ENCODE measurements at places on chromosomes 11 and 22.

DNA sequence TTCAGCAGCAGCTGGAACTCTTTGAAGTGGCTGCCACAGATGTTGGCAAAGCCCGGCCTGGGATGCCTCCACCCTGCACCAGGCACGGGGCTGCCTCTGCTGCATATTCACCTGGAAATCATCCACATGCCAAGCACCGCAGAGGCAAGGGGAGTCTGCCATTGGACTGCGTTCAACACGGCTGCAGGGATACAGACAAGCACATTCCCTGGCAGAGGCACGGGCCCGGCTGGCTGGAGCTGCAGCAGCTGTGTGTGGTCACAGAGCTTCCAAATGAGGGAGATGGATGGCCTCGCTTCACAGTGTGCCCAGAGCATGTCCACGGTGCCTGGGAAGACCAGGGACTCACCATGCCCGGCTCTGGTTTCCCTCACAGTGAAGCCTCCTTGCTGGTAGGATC is 1378.9 kb downstream of the TBC1D22A start:
- no peak for DNase-seq

GRCh38 chr11:117766576-117766975 is 30.4 kb downstream of the DSCAML1 start:
- no peak for DNase-seq

DNA sequence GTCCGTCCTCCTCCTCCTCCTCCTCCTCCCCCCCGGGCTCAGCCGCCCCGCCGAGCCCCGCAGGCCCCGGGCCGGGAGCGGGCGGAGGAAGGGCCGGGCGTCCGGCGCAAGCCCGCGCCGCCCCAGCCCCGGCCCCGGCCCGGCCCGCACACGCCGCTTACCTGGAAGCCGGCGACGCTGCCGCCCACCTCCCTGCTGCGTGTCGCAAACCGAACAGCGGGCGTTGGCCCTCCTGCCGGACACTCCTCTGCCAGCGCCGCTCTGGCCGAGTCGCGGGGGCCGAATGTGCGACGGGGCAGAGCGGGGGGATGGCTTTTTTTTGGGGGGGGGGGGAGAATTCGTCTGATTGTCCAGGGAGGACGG is 1.1 kb downstream of the IGF2 start:
- DNase-seq, result no peak

DNA sequence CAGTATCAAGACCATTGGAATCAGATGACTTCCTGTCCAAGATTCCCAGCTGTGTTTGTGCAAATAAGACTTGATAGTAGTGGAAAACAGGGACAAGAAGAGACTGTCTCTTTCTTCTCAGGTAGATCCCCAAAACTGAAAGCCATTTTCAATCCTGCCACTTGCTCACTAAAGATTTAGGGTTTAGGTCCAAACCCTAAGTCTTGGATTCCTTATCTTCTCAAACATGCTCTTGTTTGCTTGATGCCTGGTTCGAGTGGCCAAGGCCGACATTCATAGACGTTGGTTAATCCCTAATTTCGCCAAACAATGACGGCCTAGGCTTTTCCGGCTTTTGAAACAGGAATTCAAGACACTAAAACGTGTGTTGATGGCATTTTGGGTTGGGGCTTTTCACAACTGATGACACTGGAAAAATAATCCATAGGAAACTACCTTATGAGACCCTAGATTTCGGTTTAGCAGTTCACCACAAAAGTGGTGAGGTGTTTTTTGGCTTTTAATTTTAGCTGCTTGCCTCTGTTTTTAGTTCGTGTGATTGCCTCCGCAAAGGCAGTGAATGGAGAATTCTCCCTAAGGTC is 1.0 kb upstream of the GTPBP1 start:
- no peak for DNase-seq

DNA sequence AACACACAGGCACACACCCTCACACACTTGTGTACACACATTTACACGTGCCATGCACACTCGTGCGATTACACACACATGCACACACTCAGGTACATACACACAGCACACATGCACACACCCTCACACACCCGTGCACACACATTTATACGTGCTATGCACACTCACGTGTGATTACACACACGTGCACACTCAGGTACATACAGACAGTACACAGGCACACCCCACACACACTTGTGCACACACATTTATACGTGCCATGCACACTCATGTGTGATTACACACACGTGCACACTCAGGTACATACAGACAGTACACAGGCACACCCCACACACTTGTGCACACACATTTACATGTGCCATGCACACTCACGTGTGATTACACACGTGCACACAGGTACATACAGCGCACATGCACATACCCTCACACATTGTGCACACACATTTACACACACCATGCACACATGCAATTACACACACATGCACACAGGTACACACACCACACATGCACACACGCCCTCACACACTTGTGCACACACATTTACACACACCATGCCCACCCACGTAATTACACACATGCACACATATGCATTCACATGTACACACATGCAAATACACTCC is 4.6 kb downstream of the IFITM10 start:
- no peak for DNase-seq

GRCh38 chr11:134363592-134363991 is 31.8 kb downstream of the GLB1L2 start:
- no peak for DNase-seq

DNA sequence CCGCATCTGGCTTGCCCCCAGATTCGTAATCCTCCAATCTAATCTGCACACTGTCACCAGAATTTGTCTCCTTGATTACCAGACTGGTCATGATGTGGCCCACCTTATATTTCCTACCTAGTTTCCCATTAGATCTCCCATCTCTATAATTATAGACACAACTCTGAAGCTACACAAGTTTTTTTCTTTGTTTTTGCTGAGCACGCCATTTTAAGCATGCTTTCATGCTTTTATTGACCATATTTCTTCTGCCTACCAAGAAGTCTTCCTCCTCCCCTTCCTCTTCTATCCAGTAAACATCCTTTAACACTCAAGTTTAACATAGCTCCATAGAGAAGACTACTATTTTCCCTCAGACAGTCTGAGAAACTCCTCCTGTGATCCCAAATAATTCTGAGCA is 24.3 kb upstream of the DEPDC7 start:
- no peak for DNase-seq

GRCh38 chr11:79174045-79175008 is 266.5 kb downstream of the TENM4 start:
- DNase-seq, result no peak

- no peak for DNase-seq
Measured at GRCh38 chr11:65555693-65556231, 2.4 kb downstream of the LTBP3 start.

DNA sequence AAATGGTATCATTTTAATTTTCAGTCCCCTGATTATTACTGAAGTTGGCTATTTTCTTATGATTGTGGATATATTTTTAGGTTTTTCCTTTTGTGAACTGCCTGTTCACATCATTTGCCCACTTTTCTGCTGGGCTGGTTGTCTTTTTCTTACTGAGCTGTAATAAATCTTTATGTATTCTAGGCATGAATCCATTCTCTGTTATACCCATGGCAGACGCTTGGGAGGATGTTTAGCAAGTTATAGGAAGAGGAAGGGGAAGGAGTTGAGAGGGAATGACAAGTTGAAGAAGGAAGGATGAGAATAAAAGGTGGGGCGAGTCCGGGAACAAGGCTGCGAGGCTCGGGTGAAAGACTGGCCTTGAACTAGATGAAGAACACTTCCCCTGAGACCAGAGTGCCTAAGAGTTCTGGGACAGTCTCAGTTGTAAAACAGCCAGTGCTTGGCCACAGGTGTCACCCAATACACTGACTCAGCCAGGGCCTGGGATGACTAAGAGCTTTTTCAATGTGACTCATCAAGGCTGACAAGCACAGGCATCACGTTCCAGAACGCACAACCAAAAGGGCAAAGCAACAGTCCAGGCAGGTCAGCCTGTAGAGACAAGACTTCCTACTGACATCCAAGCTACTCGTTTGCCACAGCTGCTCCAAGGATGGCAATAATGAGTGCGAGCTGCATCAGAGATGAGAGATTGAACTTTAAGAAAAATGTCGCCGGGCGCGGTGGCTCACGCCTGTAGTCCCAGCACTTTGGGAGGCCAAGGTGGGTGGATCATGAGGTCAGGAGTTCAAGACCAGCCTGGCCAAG is 35.2 kb downstream of the LRFN4 start:
- DNase-seq, result no peak

DNA sequence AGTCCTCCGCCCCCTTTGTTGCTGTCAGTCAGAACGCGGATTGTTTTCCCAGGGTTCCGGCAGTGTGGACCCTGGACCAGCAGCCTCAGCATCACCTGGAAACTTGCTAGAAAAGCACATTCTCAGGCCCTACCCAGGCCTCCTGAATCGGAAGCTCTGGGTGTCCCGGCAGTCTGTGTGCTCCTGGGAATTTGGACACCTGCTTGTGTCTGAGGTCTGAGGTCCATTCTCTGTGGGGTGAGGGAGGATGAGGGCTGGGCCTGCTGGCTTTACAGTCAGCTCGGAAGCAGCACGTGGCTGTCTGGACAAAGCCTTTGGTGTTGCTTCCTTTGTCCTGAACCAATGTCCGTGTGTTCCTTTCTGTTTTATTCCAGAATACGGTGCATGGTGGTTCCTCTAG is 299.7 kb downstream of the TBC1D22A start:
- no peak for DNase-seq

GRCh38 chr11:19615341-19616183 is 97.1 kb upstream of the NAV2 start:
- no peak for DNase-seq

DNA sequence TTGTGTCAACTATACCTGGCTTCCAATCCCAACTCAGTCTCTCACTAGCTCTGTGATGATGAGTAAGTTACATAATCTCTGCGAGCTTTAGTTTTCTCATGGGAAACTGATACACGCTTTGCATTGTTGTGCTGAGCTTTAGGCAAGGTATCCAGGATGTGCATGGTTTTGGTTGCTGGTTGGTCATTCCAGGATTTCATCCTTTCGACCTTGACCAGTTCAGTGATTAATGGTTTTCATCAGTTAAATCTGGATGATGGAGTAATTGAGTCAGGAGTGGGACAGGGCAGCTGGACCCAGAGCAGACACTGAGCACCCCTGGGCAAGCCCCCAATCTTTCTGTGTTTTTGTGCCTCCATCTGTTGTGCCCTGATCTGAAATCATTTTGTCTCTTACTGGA is 417.3 kb upstream of the CADM1 start:
- no peak for DNase-seq

- DNase-seq, result no peak
Measured at GRCh38 chr11:105054723-105055493, 9.8 kb upstream of the CARD16 start.

GRCh38 chr11:62981743-62982142 is 3.0 kb downstream of the SLC22A6 start:
- DNase-seq, result no peak

DNA sequence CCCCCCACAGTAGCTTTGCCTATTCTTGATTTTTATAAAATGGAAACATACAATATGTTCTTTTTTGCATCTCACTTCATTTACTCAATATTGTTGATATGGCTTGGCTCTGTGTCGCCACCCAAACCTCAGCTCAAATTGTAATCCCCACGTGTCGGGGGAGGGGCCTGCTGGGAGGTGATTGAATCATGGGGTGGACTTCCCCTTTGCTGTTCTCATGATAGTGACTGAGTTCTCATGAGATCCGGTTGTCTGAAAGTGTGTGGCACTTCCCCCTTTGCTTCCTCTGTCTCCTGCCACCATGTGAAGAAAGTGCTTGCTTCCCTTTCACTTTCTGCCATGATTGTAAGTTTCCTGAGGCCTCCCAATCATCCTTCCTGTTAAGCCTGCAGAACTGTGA is 431.3 kb downstream of the MN1 start:
- DNase-seq, result no peak

DNA sequence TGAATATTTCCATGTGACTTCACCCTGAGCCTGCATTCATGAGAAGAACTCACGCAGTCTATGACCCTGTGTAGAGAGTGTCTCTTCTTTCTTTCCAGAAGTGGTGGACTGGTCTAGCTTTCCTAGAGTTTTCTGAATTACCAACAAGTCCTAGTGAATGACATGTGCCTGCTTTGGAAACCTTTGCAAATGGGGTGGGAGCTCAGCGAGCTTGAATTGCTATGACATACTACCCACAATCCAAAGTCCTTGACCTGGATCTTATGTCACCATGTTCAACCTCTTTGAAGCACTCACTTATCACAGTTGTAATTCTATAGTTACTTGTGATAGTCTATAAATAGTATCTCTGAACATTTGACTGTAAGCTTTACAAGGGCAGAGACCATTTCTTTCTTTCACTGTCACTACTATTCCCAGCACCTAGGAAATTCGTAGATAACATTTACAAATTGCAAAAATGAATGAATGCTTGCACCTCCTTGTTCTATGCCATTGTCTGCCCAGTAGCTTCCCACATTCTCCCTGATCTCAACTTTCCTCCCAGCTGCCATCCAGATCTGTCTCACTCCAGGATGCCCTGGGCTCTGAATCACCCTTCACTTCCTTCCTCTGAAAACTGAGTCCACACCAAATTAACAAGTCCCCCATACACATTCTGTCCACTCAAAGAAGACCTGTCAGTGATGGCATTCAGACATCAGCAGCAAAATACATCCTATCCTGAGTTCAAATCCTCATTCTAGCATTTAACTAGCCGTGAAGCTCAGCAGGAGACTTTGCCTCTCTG is 201.9 kb upstream of the SESN3 start:
- DNase-seq, result no peak

DNA sequence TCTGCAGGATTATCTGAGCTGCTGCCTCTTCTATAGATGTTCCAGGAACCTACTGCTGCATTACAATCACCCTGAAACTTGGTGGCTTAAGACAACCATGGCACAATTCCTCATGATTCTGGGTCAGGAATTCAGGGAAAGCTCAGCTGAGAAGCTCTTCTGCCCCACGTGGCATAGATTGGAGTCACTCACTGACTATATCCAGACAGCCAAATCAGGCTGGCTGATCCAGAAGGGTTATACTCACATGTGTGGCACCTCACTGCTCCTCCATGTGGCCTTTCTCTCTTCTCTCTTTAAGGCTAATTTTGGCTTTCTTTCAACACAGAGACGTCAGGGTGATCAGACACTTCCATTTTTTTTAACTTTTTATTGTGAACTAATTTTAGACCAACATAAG is 125.5 kb downstream of the BBOX1 start:
- no peak for DNase-seq

GRCh38 chr11:65307298-65308229 is 7.1 kb upstream of the CDC42EP2 start:
- no peak for DNase-seq

- peak; percentile 84 for DNase-seq
Measured at GRCh38 chr22:22942511-22943329, 55.1 kb downstream of the IGLL5 start.

- no peak for DNase-seq
Measured at GRCh38 chr11:46210133-46210636, 67.3 kb upstream of the CREB3L1 start.

- DNase-seq, result no peak
Measured at GRCh38 chr22:18975434-18976196, 39.5 kb upstream of the PRODH start.

DNA sequence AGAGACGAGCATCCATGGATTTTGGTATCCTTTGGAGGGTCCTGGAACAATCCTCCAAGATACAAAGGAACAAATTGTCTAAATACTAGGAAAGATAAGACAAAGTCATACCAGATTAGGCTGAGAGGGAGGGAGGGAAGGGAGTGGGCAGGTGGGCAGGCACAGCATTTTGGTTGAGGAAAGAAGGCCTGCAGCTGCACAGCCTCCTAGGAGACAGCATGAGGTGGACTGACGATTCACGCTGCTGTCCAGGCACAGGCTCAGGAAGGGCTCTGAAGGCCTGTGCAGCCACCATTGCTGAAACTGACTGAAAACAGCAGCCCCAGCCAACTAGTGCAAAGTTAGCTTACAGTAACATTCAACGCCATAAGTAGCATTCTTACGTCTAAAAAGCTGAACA is 64.7 kb downstream of the PACSIN2 start:
- no peak for DNase-seq
